ENCODE measurements at places on chromosomes 1 and 21. TPM values are rescaled to one million over a fixed set of nuclear protein-coding genes. Genes with fewer than 3 reads are reported as not detected.

GRCh38 chr21:36678538-36678937, 20.4 kb upstream of the SIM2 start:
- no peaks in the 10 kb centered on the region for H3K4me1 ChIP-seq
- no peak overlapping the region for H3K27ac ChIP-seq
- H3K36me3 ChIP-seq, result no peaks in the 10 kb centered on the region
- no peak overlapping the region for H3K4me3 ChIP-seq
- DNase-seq, result no peak

DNA sequence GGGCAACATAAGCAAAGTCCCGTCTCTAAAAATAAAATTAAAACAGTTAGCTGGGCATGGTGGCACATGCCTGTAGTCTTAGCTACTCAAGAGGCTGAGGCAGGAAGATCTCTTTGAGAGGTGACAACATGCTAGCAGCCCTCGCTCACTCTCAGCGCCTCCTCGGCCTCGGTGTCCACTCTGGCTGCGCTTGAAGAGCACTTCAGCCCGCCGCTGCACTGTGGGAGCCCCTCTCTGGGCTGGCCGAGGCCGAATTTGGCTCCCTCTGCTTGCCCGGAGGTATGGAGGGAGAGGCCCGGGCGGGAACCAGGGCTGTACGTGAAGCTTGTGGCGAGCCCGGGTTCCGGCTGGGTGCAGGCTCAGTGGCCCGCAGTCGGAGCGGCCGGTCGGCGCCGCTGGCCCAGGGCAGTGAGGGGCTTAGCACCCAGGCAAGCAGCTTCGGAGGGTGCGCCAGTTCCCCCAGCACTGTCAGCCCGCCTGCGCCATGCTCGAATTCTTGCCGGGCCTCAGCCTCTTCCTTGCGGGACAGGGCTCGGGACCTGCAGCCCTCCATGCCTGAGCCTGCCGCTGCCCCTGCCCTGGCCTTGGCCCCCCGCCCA, 138.3 kb downstream of the MAP3K21 start:
- H3K4me1 ChIP-seq, result peaks cover 15% of the 10 kb centered on the region
- H3K36me3 ChIP-seq, result no peaks in the 10 kb centered on the region
- DNase-seq, result no peak
- no peak overlapping the region for H3K27ac ChIP-seq
- no peak overlapping the region for H3K4me3 ChIP-seq

DNA sequence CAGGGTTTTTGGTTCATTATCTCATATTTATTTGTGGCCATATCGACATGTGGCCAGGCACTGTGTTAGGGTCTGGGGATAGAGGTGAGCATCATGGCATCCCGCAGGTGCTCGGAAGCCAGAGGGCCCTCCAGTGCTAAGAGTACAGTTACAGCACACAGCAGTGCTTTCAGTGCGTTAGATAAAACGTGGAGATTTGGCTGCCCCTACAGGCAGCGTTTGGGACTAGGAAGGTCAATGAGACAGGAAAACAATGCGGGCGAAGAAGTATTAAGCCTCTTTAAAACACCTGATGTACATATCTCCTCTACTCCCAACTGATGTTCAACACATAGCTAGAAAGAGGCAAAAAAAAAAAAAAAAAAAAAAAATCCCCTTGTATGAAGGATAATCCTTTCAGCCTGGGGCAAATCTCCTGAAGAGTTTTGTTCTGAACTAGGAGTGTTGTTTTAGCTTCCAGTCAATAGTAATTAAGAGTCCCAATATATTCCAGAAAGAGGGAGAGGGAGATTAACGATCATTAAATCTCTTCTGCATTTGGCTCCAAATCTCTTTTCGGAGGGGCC, 80.1 kb downstream of the CAPZB start:
- H3K4me1 ChIP-seq, result no peaks in the 10 kb centered on the region
- no peak overlapping the region for H3K27ac ChIP-seq
- no peaks in the 10 kb centered on the region for H3K27me3 ChIP-seq
- no peaks in the 10 kb centered on the region for H3K36me3 ChIP-seq

Gene PHGDH
- total RNA-seq, result 66.9 TPM

DNA sequence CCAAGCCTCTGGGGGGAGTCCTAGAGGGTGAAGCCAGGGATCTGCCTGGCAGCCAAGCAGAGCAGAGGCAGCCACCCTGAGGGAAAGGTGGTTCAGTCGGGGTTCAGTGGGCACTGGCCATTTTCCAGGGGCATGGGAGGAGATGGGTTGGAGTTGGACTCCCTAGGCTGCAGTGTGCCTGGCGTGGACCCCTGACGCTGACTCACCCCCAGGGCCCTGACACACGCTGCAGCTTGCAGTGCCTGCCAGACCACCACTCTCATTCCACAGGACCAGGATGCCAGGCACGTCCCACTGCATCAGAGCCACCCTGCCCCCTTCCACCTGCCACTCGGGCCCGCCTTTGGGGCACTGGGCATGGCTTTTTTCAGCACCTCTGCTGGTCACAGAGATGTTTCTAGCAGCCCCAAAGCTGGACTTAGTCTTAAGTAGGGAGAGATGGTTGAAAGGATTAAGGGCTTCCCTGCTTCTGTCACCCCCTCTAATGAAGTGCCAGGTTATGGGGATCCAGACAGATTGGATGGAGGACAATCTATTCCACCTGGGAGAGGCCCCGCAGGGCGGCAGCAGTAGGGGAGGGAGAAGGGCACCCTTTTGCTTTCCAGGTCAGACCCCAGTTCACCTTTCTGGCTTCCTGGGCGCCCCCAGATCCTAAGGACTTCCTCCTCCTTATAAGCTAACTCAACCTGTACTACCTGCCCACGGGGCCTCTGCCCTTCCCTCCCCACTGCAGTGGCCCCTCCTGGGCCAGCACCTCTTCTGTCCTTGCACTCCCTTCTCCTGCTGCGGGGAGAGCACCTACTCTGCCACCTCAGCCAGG, 1.6 kb downstream of the SYT2 start:
- no peaks in the 10 kb centered on the region for H3K4me1 ChIP-seq
- no peak overlapping the region for H3K4me3 ChIP-seq
- peaks cover 17% of the 10 kb centered on the region for H3K27me3 ChIP-seq
- no peaks in the 10 kb centered on the region for H3K36me3 ChIP-seq

DNA sequence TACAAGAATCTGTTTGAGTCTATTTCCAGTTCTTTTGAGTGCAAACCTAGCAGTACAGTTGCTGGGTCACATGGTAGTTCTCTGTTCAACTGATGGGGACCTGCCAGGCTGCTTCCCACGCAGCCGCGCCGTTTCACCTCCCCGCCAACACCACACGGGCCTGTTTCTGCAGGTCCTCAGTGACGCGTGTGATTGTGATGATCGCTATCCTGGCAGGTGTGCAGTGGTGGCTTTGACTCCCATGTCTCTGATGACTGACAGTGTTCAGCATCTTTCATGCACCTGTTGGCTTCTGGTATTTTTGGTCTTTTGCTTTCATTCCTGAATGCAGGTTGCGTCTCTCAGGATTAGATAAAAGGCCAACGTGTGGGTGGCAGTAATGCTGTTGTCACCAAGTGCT, 41.6 kb downstream of the FAAP20 start:
- H3K4me3 ChIP-seq, result no peak overlapping the region
- H3K27ac ChIP-seq, result no peak overlapping the region
- no peak for DNase-seq
- no peaks in the 10 kb centered on the region for H3K4me1 ChIP-seq

DNA sequence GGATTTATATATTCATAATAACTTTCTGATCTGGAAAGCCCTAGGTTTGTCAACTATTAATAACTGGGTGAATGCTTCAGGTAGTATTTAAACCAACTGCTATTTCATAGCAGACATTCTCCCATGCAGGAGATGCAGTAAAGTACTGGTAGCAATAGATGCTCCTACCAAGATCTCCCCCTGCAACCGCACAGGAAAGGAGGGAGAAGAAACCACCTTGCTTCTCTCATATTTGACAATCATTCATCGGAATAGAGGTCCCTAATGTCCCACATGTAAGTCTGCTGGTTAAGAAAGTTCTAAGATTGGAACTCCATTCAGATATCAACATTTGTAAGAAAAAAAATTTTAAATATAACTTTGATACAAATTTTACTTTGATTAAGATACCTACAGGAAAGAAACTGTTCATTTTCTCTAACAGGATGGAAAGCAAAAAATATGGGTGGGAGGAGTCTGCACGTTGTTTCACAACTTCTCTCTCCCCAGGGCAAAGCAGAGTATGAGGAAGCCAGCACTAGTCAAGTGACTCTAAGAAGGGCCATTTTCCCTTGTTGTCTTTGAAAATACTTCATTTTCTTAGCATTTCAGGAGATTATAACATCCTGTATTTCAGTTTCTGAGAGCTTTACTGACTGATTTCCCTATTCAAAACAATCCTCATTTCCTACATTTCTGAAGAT, at the start of gene PYHIN1:
TSS of gene PYHIN1 (plus strand) at position 498 of the 683 bp plus-strand sequence. CDS start 5,359 bp downstream, outside the sequence.
- H3K36me3 ChIP-seq, result no peaks in the 10 kb centered on the region
- no peak for DNase-seq
- H3K27me3 ChIP-seq, result no peaks in the 10 kb centered on the region
- H3K27ac ChIP-seq, result no peak within 1 kb of the TSS
- H3K4me1 ChIP-seq, result no peaks in the 10 kb centered on the region
- H3K4me3 ChIP-seq, result no peak within 1 kb of the TSS

Gene HSF2BP
- not detected for total RNA-seq

DNA sequence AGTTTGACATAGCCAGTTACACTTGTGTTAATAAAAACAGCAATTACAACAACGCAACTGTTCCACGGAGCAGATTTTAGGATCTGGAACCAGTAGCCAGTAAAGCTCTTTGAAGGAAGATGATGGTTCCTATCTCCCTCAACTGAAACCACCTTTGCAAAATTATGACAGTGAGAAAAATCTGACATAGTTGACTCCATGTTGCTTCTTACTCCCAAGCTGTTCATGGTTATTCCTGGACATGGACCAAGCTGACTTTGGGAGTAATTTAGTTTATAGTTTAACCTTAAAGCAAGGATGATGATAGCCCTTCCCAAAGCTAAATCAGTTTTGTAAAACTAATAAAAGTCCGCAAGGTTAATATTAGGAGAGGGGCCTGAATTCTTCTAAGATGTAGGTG, 518.0 kb upstream of the ZP4 start:
- DNase-seq, result no peak
- H3K4me1 ChIP-seq, result no peaks in the 10 kb centered on the region
- no peaks in the 10 kb centered on the region for H3K27me3 ChIP-seq
- no peak overlapping the region for H3K27ac ChIP-seq
- H3K36me3 ChIP-seq, result no peaks in the 10 kb centered on the region

GRCh38 chr1:31707711-31708110, 3.9 kb upstream of the COL16A1 start:
- no peak overlapping the region for H3K4me3 ChIP-seq
- H3K4me1 ChIP-seq, result no peaks in the 10 kb centered on the region
- H3K36me3 ChIP-seq, result no peaks in the 10 kb centered on the region
- no peak overlapping the region for H3K27ac ChIP-seq
- no peaks in the 10 kb centered on the region for H3K27me3 ChIP-seq

DNA sequence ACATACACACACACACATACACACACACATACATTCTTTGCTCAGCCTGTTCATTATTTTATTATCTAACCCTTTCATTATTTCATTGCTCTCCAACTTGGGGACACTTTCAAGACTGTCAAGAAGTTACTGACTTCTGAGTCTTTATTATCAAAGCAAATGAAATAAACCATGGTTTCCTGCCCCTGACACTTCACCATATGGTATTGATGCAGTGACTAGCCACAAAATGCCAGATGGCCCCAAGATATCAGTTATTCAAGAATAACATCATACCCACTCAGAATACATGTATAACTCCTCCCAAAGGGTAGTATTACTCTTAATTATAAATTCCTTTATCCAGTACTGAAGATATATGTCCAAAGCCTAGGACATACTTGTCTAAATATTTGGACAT, 197.3 kb downstream of the MRPL39 start:
- no peaks in the 10 kb centered on the region for H3K36me3 ChIP-seq
- no peaks in the 10 kb centered on the region for H3K27me3 ChIP-seq
- H3K4me1 ChIP-seq, result no peaks in the 10 kb centered on the region
- no peak for DNase-seq

Gene PROK1
- not detected for total RNA-seq

GRCh38 chr1:117001254-117001927, at the start of gene CD101:
CD101 (plus strand) TSS chr1:117001760; CDS start chr1:117001818, 58 bp downstream.
- H3K4me3 ChIP-seq, result no peak within 1 kb of the TSS
- no peak for DNase-seq
- no peaks in the 10 kb centered on the region for H3K27me3 ChIP-seq
- H3K36me3 ChIP-seq, result no peaks in the 10 kb centered on the region
- no peak within 1 kb of the TSS for H3K27ac ChIP-seq

DNA sequence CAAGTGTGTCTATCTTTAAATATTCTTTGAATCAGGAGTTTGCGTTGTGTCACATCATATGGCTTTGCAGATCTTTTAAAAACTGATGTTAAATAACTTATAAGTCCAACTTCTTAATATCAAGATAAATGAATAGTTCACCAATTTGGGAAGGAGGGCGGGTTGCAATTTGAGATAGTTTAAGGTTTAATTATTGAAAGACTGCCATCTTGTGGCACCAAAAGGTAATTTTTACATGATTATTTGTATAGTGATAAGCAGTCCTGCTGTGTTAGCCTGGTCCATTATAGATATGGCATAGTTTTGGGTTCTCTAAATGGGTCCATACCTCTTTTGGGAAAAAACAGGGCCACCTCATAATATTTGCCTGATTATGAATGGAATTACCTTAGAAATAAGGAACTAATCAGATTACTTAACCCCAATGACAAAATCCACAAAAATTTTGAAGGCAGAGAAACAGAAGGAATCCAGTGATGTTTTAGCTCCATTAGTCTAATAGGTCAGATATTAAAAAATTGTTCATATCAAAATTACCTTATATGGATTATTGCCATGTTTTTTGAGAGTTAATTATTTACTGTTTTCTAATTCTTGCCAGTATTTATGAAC, 64.3 kb downstream of the PRKAA2 start:
- DNase-seq, result no peak
- no peaks in the 10 kb centered on the region for H3K36me3 ChIP-seq
- H3K27ac ChIP-seq, result no peak overlapping the region
- no peaks in the 10 kb centered on the region for H3K4me1 ChIP-seq
- no peaks in the 10 kb centered on the region for H3K27me3 ChIP-seq
- H3K4me3 ChIP-seq, result no peak overlapping the region

Gene PANK4
- total RNA-seq, result 15.5 TPM

DNA sequence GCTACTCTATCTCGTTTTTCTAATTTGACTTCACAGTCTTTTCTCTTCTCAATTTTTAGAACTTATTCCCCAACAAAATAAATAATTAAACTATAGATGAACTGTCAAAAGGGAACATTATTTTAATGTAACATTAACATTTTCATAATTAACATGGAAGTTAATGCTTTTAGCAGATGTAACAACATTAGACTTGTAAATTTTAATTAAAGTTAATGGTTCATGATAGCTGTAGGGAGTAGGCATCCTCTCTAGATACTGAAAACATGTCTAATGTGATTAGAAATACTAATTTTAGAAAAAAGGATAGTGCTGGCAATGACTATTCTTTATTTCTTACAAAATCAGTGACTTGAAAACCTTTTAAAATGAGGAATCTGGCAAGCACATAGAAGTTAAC, 32.1 kb upstream of the NEK7 start:
- no peak overlapping the region for H3K27ac ChIP-seq
- no peak overlapping the region for H3K4me3 ChIP-seq
- H3K27me3 ChIP-seq, result no peaks in the 10 kb centered on the region

DNA sequence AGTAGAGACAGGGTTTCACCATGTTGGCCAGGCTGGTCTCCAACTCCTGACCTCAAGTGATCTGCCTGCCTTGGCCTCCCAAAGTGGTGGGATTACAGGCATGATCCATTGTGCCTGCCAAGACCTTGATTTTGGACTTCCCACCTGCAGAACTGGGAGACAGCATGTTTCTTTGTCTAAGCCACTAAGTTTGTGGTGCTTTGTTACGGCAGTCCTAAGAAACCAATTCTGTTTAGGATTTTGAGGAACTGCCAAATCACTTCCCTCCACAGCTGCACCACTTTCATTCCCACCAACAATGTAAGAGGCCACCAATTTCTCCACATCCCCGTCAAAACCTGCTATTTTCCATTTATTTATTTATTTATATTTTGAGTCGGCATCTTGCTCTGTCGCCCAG, 46.1 kb downstream of the CHAF1B start:
- no peak overlapping the region for H3K4me3 ChIP-seq
- H3K4me1 ChIP-seq, result no peaks in the 10 kb centered on the region
- peak overlapping the region; percentile 54 for H3K27ac ChIP-seq
- no peak for DNase-seq
- no peaks in the 10 kb centered on the region for H3K27me3 ChIP-seq

Gene LGR6
- total RNA-seq, result 1.4 TPM
